Stimulated activated CD8-positive, alpha-beta memory T cell treated with anti-CD3 and anti-CD28 coated beads, Interleukin-4, amount 100 ng/mL, for 24 hours (primary cell): ENCODE measurements at places on chromosomes 13 and 19.
A peak's percentile ranks its signal among the peaks of the same experiment; 100 is the strongest.

GRCh38 chr19:47729468-47729798, 15.9 kb upstream of the NOP53 start:
- DNase-seq, result no peak

DNA sequence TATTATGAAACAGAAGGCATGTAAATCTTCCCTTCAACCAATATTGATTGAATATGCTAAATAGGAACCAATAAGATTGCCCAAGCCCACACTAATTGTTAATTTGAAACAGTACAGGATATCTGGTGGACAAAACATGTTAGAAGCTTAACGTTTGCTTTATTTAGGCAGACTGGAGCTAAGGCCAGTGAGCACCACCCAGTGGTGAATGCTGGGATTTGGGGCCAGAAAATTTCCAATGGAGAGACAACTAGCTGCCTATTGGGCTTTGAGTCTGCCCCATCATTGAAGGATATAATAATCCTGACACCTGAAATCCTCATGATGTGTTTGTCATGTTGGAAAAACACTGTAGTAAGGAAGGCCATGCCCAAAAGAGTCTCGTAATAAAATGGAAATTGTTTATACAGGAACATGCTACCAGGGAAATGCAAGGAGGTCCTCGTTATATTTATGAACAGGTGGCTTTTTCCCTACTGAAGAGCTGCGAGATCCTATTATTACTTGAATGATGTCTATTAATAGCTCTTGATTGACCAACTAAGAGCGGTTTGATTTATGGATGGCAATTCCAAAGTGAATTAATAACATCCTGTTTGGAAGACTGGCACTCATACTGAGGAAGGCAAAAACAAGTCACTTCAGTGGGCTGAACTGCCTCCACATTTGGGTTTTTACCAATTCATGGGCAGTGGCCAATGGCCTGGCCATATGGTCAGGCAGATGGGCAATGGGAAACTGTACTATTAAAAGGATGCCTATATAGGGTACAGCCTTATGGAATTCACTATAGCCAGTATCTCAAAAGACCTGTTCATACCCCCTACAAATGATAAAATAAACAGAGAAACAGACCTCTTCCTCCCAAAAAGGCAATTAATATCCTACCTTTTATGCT, 8.7 kb downstream of the SIGLECL1 start:
- DNase-seq, result peak; percentile 28

- DNase-seq, result no peak
These were observed 152.1 kb downstream of the POSTN start for GRCh38 chr13:37446503-37446902.

- DNase-seq, result no peak
These were observed 593.8 kb downstream of the OLFM4 start for GRCh38 chr13:53622456-53622855.

DNA sequence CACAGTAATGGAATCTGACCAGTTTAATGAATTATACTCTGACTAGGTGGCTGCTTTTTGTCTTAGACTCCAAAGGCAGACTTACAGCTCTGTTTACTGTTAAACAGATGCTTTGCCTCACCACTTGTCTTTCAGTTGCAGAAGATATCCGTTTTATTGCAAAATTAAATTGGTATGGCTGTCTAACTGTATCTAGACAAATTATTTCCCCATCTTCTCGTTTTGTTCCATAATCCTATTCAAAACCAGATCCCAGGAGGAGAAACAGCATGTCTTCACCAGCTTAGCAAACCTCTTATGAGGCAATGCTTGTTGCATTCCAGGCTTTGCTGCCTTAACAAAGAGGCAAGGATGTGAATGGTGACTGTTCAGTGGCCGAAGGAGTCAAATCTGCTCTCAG, 215.6 kb downstream of the TDRD3 start:
- DNase-seq, result no peak

- DNase-seq, result no peak
These were observed 1.1 kb downstream of the FGF14 start for GRCh38 chr13:102400675-102401145.

DNA sequence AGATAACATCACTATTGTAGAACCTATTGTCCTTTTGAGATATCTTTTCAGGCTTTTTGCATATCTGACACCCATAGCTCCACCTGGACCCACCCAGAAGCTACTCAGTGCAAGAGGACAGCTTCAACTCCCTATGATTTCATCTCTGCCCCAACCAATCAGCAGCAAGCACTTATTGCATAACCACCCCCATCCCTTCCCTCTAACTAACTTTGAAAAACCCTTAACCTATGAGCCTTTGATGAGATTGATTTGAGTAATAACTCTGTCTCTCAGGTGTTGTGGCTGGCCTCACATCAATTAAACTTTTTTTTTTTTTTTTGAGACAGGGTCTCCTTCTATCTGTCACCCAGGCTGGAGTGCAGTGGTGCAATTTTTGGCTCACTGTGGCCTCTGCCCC, 13.4 kb upstream of the MTRF1 start:
- no peak for DNase-seq

DNA sequence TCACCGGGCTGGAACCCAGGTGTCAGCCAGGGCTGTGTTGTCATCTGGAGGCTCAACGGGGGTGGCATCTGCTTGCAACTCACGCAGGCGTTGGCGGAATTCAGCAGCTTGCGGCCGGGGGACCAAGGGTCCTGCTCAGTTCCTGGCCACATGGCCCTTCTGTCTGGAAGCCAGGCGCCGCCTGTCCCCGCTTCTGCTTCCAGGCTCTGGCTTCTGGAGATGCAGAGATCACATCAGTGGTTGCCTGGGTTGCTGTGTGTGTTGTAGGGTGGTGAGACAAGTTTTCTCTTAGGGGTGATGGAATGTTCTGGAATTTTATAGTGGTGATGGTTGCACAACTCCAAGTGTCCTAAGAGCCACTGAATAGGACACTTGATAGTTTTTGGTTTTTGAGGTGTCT, 5.0 kb downstream of the ADAT3 start:
- DNase-seq, result no peak

DNA sequence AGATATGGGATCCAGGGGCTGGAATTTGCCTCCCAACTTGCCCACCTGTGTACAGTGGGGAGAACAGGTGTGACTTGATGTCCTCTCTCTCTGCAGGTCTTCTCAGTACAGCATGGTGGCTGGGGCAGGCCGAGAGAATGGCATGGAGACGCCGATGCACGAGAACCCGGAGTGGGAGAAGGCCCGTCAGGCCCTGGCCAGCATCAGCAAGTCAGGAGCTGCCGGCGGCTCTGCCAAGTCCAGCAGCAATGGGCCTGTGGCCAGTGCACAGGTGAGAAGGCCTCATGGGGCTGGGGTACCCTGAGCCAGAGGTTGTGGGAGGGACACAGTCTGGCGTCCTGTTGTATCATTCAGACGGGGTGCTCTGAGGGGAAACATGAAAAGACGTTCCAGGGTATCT, 3.0 kb downstream of the LENG8 start:
- DNase-seq, result no peak
